HepG2 (cell line): ENCODE measurements at places on chromosomes 6 and 20.

GRCh38 chr6:16059496-16059895 is 69.4 kb upstream of the MYLIP start:
- DNase-seq = no peak

DNA sequence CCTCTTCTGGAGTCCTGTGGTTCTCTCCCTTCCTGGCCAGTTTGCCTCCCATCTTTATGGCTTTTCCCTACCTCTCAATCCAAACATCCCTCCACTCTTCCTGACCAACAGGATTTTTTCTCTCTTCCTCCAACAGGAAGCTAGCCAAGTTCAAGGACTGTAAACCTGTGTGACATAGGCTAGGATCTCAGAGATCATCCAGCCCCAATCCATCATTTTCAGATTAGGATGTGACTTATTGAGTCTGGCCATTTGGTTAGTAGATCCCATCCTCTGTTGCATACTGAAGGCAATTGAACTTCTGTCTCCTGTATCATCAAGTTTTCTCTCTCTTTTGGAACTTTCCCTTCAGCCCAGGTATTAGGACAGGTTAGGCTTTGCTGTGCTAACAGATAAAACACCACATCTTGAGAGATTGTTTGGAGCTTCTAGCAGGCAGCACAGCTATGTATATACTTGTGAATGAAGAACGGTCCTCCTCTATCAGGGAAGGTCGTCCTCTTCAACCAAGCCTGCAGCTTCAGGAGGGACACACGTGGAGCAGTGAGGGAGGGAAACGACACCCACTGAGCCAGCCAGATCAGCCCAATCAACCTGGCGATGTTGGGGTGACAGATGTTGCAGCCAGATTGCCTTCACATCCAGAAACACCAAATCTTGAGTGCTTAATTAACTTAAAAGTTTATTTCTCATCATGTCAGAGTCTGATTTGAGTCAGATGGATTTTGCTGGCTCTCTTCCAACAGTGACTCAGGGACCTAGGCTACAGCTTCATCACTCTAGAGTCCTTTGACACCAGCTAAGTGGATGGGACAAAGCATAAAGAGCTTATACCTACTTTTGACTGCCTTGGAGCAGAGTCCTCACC is 106.8 kb downstream of the GJA10 start:
- no peak for DNase-seq

GRCh38 chr6:25002326-25003091 is 66.7 kb upstream of the RIPOR2 start:
- DNase-seq = no peak

DNA sequence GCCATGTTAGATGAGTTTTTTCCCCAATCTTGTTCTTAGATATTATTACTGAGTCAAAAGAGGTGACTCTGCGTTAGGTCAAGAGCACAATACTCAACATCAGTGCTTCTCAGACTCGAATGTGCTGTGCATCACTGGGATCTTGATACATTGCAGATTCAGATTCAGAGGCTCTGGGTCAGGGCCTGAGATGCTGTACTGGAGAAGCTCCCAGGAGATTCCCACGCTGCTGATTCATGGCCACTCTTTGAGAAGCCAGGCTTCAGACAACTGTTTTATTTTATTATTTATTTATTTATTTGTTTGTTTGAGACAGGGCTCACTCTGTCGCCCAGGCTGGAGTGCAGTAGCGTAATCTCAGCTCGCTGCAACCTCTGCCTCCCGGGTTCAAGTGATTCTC is 41.4 kb upstream of the ARID1B start:
- DNase-seq = no peak

GRCh38 chr6:133891149-133891926 is 2.4 kb downstream of the TCF21 start:
- no peak for DNase-seq

DNA sequence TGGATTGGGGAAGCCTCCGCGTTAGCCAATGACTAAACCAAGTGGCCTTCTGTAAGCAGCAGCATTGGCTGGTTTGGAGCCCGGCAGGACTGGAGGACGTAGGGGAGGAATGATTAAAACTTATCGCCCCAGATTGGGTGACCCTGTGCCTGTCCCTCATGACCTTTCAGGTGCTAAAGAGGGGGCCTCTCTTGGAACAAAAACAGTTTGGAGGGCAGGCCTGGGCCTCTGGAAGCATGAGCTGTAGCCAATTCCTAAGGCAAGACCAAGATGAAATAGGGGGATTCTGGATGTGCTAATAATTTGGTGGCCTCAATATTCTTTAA is 1.4 kb downstream of the GMPR start:
- DNase-seq = peak; percentile 40

DNA sequence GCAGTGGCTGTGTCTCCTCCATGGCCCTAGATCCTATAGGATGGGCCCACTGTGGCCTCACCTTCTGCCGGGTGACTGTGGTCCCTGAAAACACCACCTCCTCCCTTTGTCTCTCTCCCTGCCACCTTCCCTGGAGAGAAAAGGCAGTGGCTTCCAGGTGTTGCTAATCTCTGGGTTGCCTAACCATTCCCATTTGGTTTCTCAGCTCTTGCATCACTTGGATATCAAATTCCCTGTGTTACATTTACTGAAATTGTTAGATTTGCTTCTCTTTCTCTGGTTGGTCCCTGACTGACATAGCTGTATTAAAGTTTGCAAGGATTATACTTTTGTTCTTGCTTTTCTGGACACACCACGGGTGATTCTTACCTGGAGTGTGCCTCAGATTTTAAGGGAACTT is 9.3 kb upstream of the ZFP64 start:
- DNase-seq = no peak

GRCh38 chr20:56353356-56353755 is 5.4 kb upstream of the FAM210B start:
- no peak for DNase-seq

DNA sequence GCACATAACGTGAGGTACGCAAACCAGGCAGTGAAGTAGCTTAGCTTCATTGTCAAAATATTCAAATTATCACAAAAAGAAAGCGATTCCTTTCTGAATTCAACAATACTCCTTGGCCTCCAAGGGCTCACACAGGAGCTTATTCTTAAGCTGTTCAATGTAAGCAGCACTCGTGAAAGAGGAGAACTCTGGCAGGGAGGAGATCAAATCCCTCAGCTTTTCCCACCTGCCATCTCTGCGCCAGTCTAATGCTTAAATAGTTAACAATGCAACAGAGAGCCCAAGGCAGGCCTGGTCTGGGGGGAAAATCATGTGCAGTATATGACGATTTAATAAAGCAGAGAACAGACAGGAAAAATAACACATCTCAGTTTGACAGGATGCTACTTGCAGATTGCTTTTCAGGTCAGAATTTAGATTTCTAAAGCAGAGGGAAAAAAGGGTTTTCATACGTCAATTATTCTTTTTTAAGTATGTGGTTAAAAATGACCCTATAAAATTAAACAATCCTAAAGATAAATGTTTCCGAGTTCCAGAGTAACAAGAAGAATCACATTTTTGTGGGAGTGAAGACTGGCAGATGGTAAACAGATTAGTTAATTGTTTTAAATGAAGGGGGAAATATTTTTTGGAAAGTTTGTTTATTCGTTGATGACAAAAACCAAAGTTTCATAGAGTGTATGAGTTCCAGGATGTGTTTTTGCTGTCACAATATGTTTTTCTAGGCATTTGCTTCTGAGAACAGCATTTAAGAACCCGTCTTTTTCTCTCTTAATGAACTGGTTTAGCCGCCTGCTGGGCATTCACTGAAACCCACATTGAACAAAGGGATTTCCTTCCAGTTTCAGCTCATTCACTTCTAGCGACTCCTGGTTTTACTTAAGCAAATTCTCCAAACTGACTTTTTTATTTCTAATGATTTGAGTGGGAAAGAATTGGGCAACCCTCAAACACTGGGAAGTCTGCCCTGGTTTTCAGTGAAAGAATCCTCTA is 45.9 kb downstream of the PLAGL1 start:
- no peak for DNase-seq

DNA sequence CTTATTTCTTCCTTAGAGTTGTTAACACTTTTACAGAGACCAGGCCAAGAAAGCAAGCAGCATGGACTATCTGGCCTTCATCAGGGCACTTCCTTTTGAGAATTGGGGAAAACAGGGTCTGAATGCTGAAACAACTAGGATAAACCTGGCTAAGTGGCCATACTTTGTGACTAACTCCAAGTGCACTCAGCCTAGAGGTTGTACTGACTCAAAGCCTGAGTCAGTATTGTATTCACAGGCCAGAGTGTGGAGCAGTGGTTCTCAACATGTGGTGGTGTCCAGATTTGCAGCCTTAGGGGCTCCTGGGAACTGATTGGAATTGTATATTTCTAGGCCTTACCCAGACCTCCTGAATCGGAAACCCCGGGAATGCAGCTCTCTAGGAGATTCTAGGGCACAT is 20.1 kb downstream of the SEC23B start:
- no peak for DNase-seq

GRCh38 chr6:341914-342831 is 49.4 kb upstream of the IRF4 start:
- no peak for DNase-seq

- DNase-seq = peak; percentile 77
Observed at GRCh38 chr6:132964101-132964867, 149.9 kb downstream of the RPS12 start.

GRCh38 chr6:41075651-41076626 is 3.2 kb downstream of the NFYA start:
- DNase-seq = no peak

DNA sequence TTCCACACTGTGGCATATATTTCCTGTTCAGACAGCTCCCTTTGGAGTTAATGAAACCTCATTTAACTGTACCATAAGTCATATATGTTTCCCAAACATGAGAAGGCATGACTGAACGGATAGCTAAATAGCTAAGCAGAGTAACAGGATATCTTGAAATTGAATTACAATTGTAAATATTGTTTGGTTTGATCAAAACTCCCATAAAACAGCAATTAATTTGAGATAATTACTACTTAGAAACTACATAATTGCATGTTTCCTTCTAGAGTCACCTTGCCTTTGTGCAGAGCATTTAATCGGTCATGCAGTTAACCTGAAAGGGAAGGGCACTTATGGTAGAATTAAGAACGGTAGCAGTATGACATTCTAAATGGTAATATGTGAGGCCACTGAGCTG is 179.0 kb upstream of the MAP3K7 start:
- DNase-seq = no peak

DNA sequence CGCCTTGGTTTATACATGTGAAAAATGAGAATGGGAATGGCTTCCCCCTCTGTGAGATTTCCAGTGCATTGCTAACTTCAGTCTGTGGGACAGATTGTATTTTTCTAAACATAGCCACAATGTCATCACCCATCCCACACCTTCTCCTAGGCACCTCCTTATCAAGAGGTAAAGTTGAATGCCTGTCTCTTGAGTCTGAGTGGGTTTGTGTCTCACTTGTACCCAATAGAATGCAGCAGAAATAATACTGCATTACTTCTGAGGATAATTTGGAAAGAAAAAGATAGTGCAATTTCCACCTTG is 27.9 kb downstream of the RIN2 start:
- no peak for DNase-seq
